ENCODE measurements at places on chromosomes 6 and 20.

GRCh38 chr6:25463441-25463840 lies 184.3 kb downstream of the CARMIL1 start:
- DNase-seq = no peak

DNA sequence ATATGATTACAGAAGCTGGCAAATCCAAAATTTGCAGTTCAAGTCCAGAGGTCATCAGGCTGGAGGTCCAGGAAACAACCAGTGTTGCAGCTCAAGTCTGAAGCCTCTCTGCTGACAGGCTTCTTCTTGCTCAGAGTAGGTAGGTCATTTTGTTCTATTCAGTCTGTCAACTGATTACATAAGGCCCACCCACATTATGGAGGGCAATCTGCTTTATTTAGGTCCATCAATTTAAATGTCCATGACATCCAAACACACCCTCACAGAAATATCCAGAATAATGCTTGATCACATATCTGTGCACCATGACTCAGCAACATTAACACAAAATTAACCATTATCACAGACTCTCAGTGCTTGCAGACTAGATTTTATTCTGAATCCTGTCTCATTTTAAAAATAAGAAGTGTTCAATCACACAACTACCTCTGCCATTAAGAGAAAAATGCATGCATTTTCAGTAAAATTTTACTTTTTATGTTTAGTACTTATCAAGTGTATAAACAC lies 759.2 kb upstream of the ADGRB3 start:
- no peak for DNase-seq

DNA sequence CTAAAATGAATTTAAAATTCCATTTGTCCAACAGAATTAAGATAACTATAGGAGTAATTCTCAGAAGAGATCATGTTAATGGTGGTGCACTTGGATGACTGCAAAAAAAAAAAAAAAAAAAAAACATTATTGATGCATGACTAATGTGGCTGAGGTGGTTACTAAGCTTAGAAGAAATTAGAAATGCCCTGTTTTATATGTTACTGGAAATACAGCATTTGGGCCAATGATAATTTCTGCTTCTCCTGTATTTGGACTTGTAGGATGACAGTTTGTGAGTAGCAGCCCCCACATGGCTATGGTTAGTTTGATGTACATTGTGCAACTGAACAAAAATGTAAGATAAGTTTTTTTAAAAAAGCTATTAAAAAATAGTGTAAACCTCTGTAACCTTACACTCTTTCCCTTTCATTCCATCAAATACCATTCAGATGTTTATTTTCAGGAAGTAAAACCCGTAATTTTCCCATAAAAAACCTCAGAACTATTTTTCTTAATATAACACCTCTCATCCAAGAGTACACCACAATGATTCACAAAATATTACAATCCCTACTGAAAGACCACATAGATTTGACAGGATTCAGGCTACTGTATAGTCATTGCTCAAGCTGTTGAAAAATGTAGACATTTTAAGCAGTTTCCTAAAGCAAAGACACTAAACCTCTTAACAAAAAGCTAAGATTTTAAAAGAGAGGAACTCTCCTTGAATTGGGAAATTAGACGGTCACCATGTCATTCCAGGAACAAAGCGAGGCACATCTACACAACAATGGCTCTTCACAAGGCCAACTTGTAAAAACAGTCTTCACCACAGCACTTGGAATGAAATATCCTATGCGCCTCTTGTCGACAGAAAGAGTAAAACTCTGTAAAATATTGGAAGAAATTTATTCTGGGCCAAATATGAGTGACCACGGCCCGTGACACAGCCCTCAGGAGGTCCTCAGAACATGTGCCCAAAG lies 83.0 kb downstream of the WDR27 start:
- DNase-seq = no peak

GRCh38 chr6:31576897-31577578 lies 1.7 kb downstream of the TNF start:
- no peak for DNase-seq

- DNase-seq = no peak
Observed at GRCh38 chr20:51650685-51651134, 108.2 kb upstream of the NFATC2 start.

GRCh38 chr20:34843421-34843820 lies 18.0 kb upstream of the NCOA6 start:
- no peak for DNase-seq

- DNase-seq = no peak
Observed at GRCh38 chr6:168180548-168181011, 101.6 kb upstream of the FRMD1 start.

GRCh38 chr6:73556836-73557235 lies 36.0 kb upstream of the EEF1A1 start:
- DNase-seq = no peak

DNA sequence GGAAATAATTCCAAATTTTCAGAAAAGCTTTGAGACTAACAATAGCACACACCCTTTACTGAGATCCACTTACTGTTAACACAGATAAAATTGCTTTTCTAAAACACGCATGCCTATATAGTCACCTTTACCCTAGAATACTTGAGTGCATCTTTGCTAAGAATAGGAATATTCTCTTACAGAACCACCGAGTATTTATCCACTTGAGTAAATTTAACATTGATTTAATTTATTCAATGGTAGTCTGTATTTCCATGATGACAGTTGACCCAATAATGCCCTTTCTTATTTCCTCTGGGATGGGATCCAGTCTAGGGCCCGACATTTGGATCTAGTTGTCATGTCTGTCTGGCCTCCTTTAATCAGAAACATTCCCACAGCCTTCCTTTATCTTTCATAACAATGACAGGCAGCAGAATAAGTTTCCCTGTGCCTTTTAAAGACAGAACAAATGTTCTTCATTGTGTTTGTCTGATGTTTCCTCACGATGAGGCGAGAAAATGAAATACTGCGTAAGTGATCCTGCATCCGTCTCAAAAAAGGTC lies 56.6 kb upstream of the ERVFRD-1 start:
- no peak for DNase-seq

DNA sequence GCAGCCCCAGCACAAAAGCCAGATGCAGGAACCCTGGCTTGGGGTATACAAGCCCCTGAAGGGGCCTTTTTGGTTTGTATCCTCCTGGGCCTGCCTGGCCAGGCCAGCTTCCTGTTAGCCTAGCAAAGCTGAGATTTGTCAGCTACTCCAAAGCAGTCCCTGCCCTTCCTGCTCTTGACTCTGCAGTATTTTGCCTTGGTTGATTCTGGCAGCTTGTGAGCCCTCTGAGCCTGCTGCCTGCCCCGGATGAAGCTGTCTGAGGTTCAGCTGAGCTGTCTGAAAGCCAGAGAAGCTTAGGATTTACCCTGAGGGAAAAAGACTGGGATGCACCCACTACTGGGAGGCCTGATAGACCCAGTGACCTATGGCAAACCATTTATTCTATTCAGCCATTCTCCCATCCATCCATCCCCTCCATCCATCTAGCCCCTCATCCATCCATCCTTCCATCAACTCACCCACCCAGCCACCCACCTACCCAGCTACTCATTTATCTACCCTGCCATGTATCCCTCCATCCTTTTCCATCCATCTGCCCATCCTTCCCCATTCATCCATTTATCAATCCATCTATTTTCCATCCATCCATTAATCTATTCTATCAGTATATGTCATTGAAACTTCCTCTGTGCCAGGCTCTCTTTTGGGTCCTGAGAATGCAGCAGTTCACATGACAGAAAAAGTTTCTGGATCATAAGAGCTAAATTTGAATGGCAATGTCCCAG lies 307.5 kb downstream of the DHX35 start:
- no peak for DNase-seq

DNA sequence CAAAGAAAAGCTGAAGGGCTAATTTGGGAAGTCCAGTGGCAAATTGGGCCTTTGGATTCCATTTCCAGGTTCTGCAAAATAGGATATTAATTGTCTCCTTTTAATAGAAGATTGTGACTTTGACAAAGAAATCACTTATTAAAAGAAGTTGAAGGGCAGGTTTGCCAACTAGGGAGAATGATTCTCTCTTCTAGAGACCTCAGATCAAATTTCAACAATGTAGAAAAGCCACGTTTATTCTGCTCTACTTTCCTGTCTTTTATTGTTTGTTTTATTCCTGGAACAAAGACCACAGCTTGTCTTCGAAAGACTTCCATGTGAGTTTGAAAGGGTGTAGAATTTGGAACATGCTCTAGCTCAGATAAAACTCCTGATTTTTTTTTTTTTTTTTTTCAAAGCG lies 65.5 kb upstream of the PRL start:
- DNase-seq = no peak

- DNase-seq = no peak
Observed at GRCh38 chr6:14083751-14084150, 33.8 kb upstream of the CD83 start.

GRCh38 chr20:3813848-3814581 lies 6.3 kb upstream of the AP5S1 start:
- peak; percentile 38 for DNase-seq

DNA sequence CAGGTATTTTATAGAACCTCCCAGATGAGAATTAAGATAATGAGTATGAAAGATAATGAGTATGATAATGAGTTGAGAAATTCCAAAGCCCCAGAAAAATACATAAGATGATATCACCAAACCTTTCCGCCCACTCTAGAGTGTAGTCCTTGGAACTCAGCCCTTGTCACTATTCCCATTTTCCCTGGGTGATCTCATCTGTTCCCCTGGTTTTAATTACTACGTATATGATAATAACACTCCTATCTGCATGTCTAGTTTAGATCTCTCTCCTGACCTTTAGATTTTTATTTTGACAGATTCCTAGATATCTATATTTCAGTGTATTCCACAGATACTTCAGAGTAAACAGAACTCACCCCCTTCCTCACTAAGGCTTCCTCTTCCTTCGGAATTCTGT lies 51.0 kb upstream of the ASIP start:
- DNase-seq = no peak

DNA sequence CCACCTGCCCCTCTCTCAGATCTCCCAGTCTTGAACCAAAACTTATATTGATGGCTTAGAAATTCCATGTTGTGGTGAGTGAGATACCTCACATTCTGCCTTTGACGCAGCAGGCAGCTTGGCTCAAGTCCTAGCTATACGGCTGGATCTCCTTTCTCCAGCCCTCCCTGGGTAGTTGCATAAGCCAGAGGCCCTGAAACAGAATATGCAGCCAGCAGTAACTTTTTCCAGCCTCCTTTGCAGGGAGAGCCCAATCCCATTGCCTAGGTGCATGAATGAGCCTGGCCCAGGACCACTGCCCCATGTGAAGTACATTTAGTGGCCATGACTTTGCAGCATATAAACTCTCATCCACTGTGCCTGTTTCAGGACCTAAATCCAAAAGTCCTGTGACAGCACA lies 202.2 kb upstream of the CDYL start:
- DNase-seq = no peak

- DNase-seq = no peak
Observed at GRCh38 chr20:3696200-3696599, 14.4 kb upstream of the ADAM33 start.

- no peak for DNase-seq
Observed at GRCh38 chr6:90739802-90740201, 152.9 kb upstream of the MAP3K7 start.

GRCh38 chr6:135181333-135182070 lies 394 bp downstream of the MYB start:
- peak; percentile 10 for DNase-seq

GRCh38 chr20:54058420-54059139 lies 11.8 kb downstream of the BCAS1 start:
- DNase-seq = no peak

GRCh38 chr6:142235791-142236190 lies 66.0 kb upstream of the ADGRG6 start:
- no peak for DNase-seq

DNA sequence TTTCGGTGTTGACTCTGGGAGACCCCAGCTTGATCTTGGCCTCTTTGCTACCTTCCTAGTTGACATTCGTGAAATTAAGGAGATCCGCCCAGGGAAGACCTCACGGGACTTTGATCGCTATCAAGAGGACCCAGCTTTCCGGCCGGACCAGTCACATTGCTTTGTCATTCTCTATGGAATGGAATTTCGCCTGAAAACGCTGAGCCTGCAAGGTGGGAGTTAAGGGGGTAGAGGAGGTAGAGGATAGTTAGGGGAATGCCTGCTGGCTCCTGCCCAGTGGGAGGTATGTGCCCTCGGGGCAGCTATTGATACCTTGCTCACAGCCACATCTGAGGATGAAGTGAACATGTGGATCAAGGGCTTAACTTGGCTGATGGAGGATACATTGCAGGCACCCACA lies 22.2 kb downstream of the PLCG1 start:
- DNase-seq = no peak

- DNase-seq = peak; percentile 68
Observed at GRCh38 chr20:59121714-59122565, 41.7 kb upstream of the ZNF831 start.

DNA sequence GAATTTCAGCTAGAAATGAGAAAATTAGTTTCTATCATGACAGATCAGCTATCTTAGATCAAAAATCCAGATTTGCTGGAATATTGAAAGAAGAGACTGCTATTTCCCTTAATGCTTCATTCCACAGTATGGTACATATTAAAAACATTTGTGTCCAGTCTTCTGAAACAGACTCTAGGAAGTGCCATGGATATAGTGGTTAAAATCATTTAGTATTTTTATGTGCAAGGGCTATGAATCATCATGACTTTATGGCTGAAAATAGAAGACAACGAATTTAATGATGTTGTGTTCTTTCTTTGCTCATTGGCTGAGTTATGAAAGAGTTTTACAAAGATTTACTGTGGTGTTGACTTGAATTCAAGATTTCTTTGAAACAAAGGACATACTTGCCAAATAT lies 146.6 kb downstream of the ANKRD60 start:
- no peak for DNase-seq

- DNase-seq = no peak
Observed at GRCh38 chr6:158048589-158048988, 66.9 kb downstream of the SYNJ2 start.

DNA sequence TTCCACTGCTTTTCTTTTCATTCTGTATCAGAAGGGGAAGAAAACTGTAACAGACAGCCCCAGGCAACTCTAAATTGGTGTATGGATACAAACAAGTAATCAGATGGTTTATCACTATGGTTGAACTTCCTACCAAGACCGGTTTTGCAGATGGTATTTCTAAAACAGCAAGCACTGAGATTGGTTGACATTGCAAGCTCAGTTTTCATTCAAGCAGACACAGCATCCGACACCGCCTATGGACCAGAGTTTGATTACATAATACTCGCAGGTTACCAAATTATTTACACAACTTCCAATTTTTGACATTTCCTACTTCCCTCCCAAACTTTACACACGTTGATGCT lies 209.9 kb downstream of the ALDH8A1 start:
- DNase-seq = no peak

- no peak for DNase-seq
Observed at GRCh38 chr6:105550955-105551620, 148.2 kb upstream of the PREP start.

DNA sequence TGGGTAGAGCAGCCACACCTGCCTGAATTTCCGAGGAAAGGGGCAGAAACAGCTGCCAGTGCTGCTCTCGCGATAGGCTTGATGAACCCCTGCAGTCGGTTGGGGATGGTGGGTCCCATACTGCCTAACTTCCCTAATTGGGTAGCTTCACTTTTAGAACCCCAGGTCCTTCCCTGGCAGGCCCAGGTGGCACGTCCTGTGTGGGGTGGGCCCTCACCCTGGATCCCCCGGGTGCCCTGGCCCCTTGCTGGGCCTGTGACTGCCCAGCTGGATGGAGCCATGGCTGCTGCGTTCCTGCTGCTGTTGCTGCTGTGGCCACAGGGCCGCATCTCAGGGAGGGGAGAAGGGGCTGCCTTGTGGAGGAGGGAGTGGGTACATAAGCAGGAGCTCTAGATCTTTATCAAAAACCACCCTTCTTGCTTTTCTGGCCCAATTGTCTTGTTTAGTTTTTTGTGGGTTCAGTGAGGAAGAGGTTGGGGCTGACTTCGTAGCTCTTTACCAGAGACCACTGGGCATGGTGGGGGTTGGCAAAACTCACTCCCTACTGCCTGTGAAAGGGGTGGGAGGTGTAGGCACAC lies 19.2 kb downstream of the TREML4 start:
- no peak for DNase-seq

All from CD4-positive, alpha-beta memory T cell (primary cell).